ENCODE measurements at places on chromosomes 5 and 9. TPM values are rescaled to one million over a fixed set of nuclear protein-coding genes. Genes with fewer than 3 reads are reported as not detected.

DNA sequence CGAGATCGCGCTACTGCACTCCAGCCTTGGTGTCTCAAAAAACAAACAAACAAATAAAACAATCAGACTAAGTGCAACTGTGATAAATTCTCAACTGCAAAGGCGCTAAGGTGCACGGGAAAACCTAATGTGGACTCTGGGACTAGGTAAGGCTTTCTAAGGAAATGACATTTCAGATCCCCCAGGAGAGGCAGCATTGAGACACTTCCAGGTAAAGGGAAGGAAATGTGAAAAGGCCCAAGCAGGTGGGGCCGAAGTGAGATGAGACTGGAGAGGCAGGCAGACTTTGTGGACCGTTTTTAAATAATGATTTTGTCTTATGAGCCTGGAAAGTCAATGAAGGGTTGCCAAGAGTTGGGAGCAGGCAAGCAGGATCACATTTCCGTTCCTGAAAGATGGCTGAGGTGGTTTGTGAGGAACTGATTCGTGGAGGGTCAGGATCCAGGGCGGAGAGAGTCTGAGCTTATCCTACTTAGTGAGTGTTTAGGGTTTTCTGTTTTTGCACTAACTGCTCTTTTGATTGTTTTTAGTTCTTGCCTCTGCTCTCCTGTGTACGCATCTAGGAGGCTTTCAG is 2.0 kb upstream of the APBA1 start:
- peak; percentile 17 for DNase-seq

DNA sequence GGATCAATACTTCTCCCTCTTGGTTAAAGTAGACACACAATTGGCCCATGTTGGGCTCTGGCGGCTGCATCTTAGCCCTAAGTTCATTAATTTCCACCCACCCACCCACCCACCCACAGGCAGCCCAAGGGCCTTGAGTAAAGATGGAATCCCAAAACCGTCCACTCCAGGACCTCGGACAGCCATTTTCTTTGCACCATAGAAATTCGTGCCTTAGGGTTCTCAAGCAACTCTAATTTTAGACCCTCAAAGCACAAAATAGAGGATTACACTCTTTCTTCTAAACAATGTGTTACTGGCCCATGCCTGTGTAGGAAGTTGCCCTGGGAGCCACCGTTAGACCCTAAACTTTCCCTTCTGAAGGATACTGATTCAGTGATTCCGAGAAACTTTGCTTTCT is 568.5 kb downstream of the IRX1 start:
- no peak for DNase-seq

- no peak for DNase-seq
Measured at GRCh38 chr9:137515338-137515724, 34.9 kb downstream of the PNPLA7 start.

- no peak for DNase-seq
Measured at GRCh38 chr5:4042311-4042710, 446.7 kb downstream of the IRX1 start.

DNA sequence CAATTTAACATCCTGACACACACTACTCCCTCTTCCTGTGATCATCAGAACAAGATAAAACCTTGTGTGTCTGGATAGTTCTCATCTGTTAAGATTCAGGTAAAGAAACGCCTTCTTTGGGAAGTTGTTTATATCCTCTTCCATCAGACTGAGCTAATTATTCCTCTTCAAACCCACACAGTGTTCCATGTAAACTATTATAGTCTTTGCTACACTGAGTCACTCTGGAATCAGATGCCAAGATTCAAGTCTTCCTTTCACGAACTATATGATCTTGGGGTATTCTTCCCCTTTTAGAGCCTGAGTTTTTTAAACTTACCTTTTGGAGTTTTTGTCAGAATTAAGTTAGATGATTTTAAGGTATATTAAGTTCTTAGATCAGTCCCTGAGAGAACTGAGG is 2.0 kb downstream of the OR1J1 start:
- no peak for DNase-seq

DNA sequence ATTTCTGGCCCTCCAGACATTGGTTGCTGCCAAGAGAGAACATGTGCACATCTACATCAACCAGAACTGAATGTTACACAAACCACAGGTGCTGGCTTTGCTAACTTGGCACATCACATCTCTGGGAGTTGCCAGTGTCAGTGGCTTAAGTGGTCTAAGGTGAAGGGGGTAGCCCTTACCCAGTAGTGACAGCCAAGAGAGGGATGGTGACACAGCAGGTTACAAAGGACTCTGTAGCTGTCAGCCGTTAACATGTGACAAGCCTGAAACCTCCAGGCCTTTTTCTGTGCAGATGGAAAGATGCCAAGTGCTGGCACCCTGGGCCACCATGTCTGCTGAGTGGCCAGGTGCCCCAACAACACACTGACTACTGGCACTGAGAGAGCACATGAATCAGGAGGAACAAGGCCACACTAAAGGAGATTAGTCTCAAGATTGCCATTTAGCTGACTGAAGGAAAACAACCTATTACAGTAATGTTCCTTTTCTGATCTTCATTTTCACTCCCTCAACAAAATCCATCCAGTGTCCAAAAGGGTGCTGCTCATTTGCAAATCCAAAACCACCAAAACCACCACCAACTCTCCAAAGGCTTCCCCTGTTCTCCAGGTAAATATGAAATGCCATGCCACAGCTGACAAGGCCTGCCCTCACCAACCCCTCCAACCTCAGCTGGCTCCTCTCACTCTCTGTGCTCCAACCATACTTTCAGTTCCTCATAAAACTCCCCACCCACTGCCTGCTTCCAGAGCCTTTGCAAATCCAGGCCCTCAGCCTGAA is 20.2 kb downstream of the SIL1 start:
- no peak for DNase-seq

DNA sequence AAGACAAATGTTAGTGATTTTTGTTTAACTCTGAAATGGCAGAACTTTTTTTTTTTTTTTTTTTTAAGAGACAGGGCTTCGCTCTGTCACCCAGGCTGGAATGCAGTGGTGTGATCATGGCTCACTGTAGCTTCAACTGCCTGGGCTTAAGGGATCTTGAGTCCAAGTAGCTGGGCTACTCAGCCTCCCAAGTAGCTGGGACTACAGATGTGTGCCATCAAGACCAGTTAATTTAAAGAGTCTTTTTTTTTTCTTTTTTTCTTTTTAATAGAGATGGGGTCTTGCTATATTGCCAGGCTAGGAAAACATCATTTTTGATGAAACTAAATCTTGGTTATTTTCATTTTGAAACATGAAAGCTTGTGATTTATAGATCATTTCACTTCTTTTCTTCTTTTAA is 91.6 kb upstream of the PTCH1 start:
- no peak for DNase-seq

- no peak for DNase-seq
Measured at GRCh38 chr5:64977779-64978178, 209.0 kb downstream of the CWC27 start.

GRCh38 chr9:78311886-78312524 is 15.1 kb downstream of the PSAT1 start:
- DNase-seq = no peak

DNA sequence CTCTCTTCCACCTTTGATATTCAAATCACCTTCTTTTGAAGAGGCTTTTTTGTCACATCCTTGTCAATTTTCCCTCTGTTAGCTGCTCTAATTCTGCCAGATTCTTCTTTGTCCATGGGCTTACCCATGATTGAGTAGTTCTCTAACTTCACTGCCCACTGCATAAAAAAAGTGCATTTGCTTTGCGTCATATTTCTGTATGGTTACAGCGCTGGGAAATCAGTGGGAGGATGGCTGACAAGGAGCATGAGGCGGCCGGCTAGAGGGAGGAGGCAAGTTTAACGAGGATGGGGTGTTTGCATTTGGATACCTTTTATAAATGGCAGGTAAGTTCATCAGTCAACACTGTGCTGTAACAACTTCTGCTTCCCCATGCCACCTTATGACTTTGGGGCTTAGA is 116.5 kb upstream of the LHFPL2 start:
- DNase-seq = no peak

DNA sequence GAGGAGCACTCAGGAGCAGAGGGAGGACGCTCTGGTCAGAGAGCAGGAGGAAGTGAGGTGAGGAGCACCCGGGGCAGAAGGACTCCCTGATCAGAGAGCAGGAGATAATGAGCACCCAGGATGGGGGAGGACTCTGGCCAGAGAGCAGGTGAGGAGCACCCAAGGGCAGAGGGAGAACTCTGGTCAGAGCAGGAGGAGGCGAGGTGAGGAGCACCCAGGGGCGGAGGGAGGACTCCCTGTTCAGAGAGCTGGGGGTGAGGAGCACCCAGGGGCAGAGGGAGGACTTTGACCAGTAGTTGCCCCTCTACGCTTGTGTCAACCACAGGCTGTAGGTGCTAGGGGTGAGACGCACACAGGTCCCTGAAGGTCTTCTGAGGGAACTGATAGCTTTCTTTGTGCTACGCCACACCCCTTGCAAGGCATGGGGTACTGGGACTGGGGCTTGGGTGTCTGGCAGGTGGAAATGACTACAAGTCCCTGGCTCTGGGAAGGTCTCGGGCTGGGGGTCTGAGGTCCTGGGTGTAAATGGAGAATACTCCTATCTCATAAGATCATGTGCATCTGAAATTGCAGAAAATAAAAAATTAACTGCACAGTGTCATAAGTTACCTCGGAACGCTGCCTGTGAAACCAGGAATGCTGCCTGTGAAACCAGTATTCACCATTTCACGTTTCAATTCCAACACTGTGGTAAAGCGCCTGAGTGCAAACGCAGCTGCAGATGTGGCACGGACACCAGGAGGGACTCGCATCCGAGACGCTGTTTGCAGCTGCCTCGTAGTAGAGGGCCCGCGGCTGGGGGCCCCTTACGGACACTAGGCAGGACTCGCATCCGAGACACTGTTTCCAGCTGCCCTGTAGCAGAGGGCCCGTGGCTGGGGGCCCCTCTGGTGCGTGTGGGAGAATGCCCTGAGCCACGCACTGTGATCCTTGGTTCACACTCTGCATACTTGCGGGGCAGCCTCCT is 27.0 kb upstream of the SLC6A3 start:
- DNase-seq = no peak

DNA sequence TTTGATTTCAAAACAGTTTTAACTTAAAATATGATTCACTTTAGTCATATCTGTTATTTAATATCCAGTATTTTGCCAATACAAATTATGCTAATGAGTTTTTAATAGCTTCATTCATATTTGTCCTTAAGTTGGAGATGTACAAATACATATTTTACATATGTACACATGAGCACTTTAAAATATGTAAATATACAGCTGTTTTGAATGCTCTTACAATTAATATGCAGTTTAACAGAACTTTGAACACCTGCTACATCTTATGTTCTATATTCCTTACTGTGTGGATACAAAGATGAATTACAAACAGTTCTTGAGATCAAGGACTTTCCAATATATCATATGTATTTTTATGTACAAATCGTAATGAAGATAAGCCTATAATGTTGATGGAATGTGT is 74.0 kb downstream of the CHSY3 start:
- no peak for DNase-seq

DNA sequence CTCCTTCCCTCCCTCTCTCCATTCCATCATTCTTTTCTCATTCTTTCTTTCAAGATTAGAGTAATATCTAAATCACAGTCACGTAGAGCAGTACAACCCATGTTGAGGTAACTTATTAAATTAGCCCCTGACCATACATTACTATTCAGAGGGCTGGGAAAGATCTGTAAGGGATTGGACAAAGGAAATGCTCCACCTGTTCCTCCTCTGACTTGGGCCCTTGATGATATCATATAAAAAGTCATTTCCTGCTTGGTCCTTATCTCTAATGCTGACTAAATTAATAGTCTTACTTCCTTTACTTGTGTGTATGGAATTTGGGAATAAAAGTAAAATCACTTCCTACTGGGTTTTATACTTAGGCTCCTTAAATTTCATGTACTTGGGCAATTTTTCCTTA is 40.8 kb downstream of the SNX18 start:
- peak; percentile 70 for DNase-seq

DNA sequence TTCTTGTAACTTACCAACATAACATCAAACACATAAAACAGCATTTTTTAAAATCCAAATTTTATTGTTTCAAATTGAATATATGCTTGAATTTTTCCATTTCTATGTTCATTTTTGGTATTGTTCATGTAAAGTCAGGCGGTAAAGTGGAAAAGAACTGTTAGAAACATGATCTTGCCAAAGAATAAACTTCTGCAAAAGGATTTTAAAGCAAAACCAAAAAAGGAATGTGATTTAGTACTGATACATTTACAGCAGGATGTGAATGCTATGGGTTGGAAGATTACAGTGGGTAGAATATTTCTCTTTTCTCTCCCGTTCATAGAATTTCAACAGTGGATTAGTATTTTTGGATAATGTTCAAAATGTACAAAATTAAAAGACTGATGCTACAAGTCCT is 277.2 kb upstream of the MPDZ start:
- no peak for DNase-seq

DNA sequence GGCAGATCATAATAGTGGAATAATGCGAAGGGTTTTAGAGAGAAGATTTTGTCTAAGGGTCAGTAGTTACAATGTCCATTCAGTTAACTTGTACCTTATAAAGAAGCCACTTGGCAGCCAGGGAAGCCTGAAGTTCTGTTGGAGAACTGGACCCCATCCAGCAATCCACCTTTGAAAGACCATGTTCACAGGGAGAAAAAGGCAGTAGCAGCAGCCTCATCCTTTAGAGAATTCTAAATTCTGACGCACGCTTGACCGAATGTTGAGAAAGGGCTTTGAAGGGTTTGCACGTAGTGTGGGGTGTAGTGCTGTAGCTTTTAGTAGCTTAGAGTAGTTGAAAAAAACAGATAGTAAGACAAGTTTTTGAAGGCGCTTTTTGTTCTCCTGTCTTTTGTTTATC is 42.8 kb downstream of the MCCC2 start:
- no peak for DNase-seq

DNA sequence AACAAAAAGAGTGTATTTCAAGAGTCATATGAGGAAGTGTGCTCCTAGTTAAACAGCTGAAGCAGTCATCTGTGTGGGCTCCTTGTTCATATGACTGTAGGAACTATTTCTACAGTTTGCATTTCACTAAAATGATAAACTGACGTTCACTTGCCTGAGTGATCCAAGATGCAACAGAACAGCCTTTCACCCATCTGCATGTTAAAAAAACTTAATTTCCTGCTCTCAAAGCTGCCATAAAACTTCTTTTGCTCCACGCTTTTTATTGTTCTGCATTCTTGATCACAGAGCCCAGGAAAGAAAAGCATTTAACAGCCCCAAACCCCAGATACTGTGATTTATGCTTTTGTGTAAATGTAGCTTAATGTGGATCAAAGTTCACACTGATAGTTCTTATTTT is 43.9 kb downstream of the ZNF608 start:
- DNase-seq = no peak

- DNase-seq = no peak
Measured at GRCh38 chr5:115072266-115073064, 97.2 kb downstream of the TRIM36 start.

- DNase-seq = peak; percentile 68
Measured at GRCh38 chr5:112417931-112418658, 982 bp downstream of the EPB41L4A start.

Gene PRDM9
- not detected for total RNA-seq

Gene CNTNAP3B
- 87.2 TPM for total RNA-seq

Gene GNA14
- 34.9 TPM for total RNA-seq

Gene SLC6A3
- total RNA-seq = not detected

Gene NKD2
- total RNA-seq = 0.17 TPM

Gene GEMIN5
- total RNA-seq = 27.5 TPM

Gene SPATA31C1
- not detected for total RNA-seq

Gene TAF11L10
- total RNA-seq = not detected

Gene HNRNPA0
- total RNA-seq = 11.1 TPM

Gene PAIP1
- total RNA-seq = 88.2 TPM

Gene PHF24
- total RNA-seq = not detected

Gene INSL6
- not detected for total RNA-seq

Gene FBLL1
- 1.4 TPM for total RNA-seq

Data from dermis blood vessel endothelial cell (primary cell).